ENCODE measurements at places on chromosomes 3 and 15. TPM values are rescaled to one million over a fixed set of nuclear protein-coding genes. Genes with fewer than 3 reads are reported as not detected.

Gene CLRN1
- total RNA-seq: not detected

- H3K4me3 ChIP-seq: no peak overlapping the region
- no peaks in the 10 kb centered on the region for H3K4me1 ChIP-seq
- no peaks in the 10 kb centered on the region for H3K27me3 ChIP-seq
- DNase-seq: no peak
Observed at GRCh38 chr15:91050128-91050455, 27.7 kb upstream of the VPS33B start.

- no peak overlapping the region for H3K27ac ChIP-seq
- H3K4me1 ChIP-seq: no peaks in the 10 kb centered on the region
- no peaks in the 10 kb centered on the region for H3K36me3 ChIP-seq
Observed at GRCh38 chr15:81029414-81030300, 28.9 kb downstream of the TLNRD1 start.

DNA sequence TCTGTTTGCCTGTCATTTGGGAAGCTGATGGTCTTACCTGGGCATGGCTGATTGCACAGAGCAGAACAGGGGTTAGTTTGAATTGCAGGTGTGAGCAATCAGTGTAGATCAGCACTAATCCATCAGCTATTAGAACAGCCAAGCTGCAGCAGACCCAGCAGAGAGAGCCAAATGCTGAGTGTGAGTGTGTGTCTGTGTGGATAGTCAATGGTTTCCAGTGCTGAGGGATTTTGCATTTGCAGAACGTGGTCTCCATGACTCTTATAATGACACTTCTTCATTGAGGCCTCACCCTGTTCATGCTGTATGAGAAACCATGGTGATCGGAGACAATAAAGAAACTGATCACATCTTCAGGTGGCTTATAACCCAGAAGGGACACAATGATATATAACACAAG lies 312.1 kb downstream of the SOX2 start:
- no peak overlapping the region for H3K27ac ChIP-seq
- H3K4me3 ChIP-seq: no peak overlapping the region
- no peaks in the 10 kb centered on the region for H3K36me3 ChIP-seq
- H3K27me3 ChIP-seq: no peaks in the 10 kb centered on the region
- H3K4me1 ChIP-seq: no peaks in the 10 kb centered on the region
- DNase-seq: no peak

DNA sequence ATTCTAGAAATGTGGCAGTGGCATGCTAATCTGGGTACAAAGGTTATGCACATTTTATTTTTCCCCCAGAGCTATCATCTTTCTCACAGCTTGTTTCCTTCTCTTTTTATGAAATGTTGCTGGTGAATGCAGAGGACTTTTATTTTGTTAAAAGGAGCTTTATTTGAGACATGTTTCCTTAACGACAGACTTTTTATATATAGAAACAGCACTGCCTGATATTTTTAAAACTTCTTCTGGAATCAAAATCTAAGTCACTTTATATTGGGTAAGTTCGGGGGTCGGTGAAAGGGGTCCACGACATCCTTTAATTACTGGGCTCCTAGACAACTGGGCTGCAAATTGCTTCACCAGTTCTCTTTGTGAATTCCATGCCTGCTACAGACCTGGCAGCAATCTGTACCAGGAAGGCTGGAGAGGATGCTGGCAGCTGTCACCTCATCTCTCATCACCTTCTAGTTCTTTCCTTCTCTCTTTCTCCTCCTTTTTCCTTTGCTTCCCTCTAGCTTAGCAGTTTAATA lies 464.7 kb downstream of the PDCD6IP start:
- no peaks in the 10 kb centered on the region for H3K36me3 ChIP-seq
- no peaks in the 10 kb centered on the region for H3K27me3 ChIP-seq
- H3K27ac ChIP-seq: no peak overlapping the region
- H3K4me1 ChIP-seq: no peaks in the 10 kb centered on the region
- no peak for DNase-seq
- no peak overlapping the region for H3K4me3 ChIP-seq

Gene DYNLT2B
- total RNA-seq: 3.5 TPM

- no peaks in the 10 kb centered on the region for H3K36me3 ChIP-seq
- DNase-seq: no peak
- H3K27ac ChIP-seq: no peak overlapping the region
Observed at GRCh38 chr15:69034352-69034751, 19.9 kb downstream of the NOX5 start.

DNA sequence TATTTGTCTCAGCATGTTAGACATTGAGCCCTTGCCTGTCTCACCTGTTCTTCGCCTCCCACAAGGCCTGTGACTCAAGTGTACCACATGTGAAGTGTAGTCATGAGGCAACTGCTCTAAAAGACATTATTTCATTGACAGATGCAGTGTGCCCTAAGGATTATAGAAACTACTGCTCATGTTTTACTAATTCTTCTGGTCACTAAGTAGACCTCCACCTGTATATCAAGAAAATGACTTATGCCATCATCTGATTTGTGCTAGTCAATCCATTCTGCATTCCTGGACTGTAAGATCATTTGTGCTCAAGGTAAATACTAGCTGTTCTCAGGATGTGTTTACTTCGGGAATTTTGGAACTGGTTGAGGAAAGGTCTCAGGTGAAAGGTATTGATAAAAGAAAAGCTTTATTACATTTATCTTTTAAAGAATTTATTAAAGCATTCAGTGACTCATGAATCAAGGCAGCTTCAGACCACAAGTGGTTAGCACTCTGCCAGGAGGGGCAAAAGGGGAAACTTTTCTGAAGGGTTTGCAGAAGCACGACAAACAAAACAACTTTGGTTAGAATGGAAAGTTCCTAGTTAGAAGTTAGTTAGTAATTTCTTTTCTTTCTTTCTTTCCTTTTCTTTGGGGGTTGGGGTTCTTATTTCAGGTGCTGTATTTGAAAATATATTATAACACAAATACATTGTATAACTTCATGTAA lies 465.3 kb upstream of the CBLB start:
- no peaks in the 10 kb centered on the region for H3K4me1 ChIP-seq
- no peak overlapping the region for H3K27ac ChIP-seq
- no peak overlapping the region for H3K4me3 ChIP-seq
- no peak for DNase-seq

GRCh38 chr3:69748503-69748902 lies 9.2 kb downstream of the MITF start:
- H3K4me1 ChIP-seq: no peaks in the 10 kb centered on the region
- no peaks in the 10 kb centered on the region for H3K36me3 ChIP-seq
- H3K27ac ChIP-seq: no peak overlapping the region

GRCh38 chr3:71726146-71726545 lies 944 bp upstream of the EIF4E3 start:
- DNase-seq: no peak
- peak overlapping the region; percentile 49 for H3K27ac ChIP-seq
- peaks cover 9% of the 10 kb centered on the region for H3K4me1 ChIP-seq
- H3K36me3 ChIP-seq: no peaks in the 10 kb centered on the region
- H3K27me3 ChIP-seq: no peaks in the 10 kb centered on the region
- H3K4me3 ChIP-seq: no peak overlapping the region

Gene PLCB2
- 13.3 TPM for total RNA-seq

GRCh38 chr3:137647179-137647578 lies 116.9 kb upstream of the SOX14 start:
- H3K4me1 ChIP-seq: no peaks in the 10 kb centered on the region
- no peaks in the 10 kb centered on the region for H3K27me3 ChIP-seq
- no peak overlapping the region for H3K4me3 ChIP-seq

Gene CPEB1
- under 0.01 TPM for total RNA-seq

Gene SSUH2
- 2.1 TPM for total RNA-seq

- no peak overlapping the region for H3K27ac ChIP-seq
- H3K27me3 ChIP-seq: no peaks in the 10 kb centered on the region
- no peaks in the 10 kb centered on the region for H3K4me1 ChIP-seq
- no peaks in the 10 kb centered on the region for H3K36me3 ChIP-seq
- no peak overlapping the region for H3K4me3 ChIP-seq
- DNase-seq: no peak
Observed at GRCh38 chr3:121529308-121529707, 16.5 kb downstream of the POLQ start.

GRCh38 chr3:50133283-50133615 lies 21.9 kb upstream of the SEMA3F start:
- no peak overlapping the region for H3K4me3 ChIP-seq
- H3K36me3 ChIP-seq: no peaks in the 10 kb centered on the region
- no peak for DNase-seq
- no peak overlapping the region for H3K27ac ChIP-seq
- no peaks in the 10 kb centered on the region for H3K27me3 ChIP-seq
- no peaks in the 10 kb centered on the region for H3K4me1 ChIP-seq

Gene PCOLCE2
- 17.2 TPM for total RNA-seq

GRCh38 chr3:3212781-3213440 lies 33.4 kb upstream of the CRBN start:
- no peak overlapping the region for H3K4me3 ChIP-seq
- no peaks in the 10 kb centered on the region for H3K36me3 ChIP-seq
- H3K27ac ChIP-seq: no peak overlapping the region
- H3K4me1 ChIP-seq: no peaks in the 10 kb centered on the region
- no peak for DNase-seq

Gene COL7A1
- total RNA-seq: 0.37 TPM

DNA sequence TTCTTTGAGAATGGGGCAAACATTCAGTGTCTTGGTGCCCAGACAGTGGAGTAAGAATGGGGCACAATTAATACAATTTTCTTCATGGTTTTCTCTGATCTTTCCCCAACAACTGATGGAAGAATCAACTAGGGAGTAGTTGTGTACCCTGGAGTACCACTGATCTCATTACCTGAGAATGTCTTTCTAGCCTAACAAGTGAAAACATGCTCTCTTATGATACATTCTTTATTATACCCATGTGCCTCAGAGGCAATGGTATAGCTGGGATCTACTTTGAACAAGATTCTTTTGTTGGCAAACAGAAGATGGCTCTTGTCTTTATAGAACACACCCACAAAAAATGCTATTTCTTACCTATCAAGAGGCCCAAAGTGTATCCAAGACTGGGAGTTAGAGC lies 250.6 kb upstream of the CMC1 start:
- no peak for DNase-seq
- no peak overlapping the region for H3K4me3 ChIP-seq
- H3K27me3 ChIP-seq: no peaks in the 10 kb centered on the region

Gene PYDC2
- not detected for total RNA-seq

DNA sequence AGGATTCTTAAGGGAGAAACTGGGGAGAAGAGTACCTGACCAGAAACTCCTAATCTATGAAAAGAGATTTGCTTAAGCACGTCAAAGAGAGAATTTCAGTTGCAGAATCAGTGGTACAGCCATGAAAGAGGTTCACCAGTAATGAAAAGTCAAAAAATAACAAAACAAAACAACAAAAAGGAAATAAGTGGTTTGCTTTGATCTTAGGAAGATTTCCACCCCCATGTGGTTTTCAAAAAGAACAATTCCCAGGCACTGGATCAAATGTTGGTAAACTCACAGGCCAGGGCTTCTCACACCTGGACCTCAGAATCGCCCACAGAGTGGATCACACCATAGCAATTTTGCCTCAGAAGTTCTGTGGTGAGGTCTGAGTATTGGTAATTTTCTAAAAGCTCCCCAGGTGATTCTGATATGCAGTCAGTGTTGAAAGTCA lies 67.5 kb downstream of the TMEM39A start:
- DNase-seq: no peak
- H3K27ac ChIP-seq: no peak overlapping the region
- no peaks in the 10 kb centered on the region for H3K4me1 ChIP-seq

GRCh38 chr3:5295191-5295690 lies 107.7 kb downstream of the EDEM1 start:
- no peak for DNase-seq
- H3K4me3 ChIP-seq: no peak overlapping the region
- no peaks in the 10 kb centered on the region for H3K4me1 ChIP-seq
- no peak overlapping the region for H3K27ac ChIP-seq
- H3K27me3 ChIP-seq: no peaks in the 10 kb centered on the region

DNA sequence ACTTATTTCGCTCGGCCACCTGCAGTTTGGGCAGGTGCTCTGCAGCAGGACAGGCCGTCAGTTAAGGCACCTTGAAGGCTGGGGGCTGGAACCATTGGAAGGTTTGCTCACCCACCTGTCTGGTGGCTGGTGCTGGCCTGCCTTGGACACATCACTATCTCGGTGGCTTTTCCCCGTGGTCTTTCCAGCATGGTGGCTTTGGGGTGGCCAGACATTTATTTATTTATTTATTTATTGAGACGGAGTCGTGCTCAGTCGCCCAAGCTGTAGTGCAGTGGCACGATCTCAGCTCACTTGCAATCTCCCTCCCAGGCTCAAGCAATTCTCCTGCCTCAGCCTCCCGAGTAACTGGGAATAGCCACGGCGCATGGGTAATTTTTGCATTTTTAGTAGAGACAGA lies 11.7 kb downstream of the ISG20 start:
- peaks cover 22% of the 10 kb centered on the region for H3K4me1 ChIP-seq
- peak; percentile 31 for DNase-seq

DNA sequence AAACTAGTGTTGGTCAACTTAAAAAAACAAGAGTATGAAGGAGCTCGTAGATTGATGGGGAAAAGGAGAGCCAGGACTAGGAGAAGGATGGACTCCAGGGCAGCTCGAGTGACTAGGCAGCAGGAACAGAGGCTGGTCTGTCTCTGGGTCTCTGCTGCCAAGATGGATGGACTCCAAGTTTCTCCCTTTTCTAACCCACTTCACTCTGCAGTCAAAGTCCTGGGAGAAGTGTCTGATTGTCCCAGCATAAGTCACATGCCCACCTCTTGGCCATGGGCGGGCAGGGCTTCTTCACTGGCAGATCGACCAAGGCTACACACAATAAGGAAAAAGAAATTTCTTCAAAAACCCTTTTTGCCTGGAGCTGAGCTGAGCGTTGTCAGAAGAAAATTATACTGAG lies 9.2 kb upstream of the EPB42 start:
- H3K4me3 ChIP-seq: no peak overlapping the region
- no peaks in the 10 kb centered on the region for H3K36me3 ChIP-seq
- no peak for DNase-seq
- no peak overlapping the region for H3K27ac ChIP-seq

DNA sequence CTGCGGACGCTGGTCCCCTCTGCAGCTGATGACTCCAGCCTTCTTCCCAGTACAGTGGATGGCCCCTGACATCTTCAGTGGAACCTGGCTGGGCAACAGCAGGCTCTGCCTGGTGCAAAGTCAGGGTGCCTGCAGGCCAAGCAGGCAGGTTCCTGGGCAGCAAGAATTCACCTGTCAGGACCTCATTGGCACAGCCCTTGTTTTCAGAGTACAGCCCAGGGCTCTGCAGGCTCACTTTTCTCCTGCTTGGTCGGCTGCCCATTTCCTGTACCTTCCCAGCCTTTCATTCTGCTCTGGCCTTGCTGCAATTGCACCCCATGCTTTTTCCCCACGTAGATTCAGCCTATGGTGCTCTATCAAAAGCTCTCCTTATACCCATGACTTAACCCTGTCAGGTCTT lies 56.0 kb downstream of the LRTM1 start:
- H3K4me1 ChIP-seq: no peaks in the 10 kb centered on the region
- H3K36me3 ChIP-seq: no peaks in the 10 kb centered on the region
- H3K27me3 ChIP-seq: no peaks in the 10 kb centered on the region

Data from liver (tissue), 10 donors.